ENCODE measurements at places on chromosomes 4 and X.

- no peak for DNase-seq
Observed at GRCh38 chr4:117412661-117413060, 327.3 kb upstream of the TRAM1L1 start.

DNA sequence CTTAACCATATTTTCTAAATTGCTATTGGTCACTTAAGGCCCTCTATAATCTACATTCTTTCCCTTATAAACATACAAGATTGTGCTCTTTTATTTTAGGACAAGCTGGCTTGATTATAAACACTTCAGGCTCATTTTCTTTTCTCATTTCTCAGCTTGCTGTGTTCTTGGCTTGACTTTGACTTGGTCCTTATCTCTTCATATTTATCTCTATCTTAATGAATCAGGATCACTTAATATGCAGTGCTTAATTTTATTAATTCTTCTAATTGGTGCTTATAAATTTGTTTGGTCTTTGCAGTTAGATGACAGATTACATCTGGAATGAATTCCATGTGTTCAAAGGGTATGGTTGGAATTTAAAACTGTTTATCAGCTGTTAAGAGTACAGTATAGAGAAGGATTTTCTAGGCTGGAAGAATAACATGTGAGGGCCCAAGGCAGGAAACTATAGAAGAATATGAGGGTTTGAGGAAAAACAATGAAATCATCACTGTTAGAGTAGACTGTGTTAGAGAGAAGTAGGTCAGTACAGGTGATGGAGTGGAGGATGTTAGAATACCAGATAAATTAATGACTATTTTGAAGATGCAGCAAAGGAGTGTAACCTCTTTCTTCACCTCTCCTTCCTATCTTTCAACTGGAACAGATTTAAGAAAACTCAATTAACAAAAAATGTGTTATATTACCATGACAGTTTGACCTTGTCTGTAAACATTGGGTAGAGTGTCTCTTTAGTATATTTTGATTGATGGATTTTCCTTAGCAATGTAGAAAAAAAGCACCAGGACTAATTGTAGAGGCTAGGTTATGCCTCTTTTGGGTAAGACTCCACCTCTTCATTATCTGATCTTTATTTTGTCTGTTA is 169.6 kb downstream of the RAPGEF2 start:
- DNase-seq, result no peak

GRCh38 chr4:95638920-95639501 is 90.2 kb upstream of the UNC5C start:
- no peak for DNase-seq

DNA sequence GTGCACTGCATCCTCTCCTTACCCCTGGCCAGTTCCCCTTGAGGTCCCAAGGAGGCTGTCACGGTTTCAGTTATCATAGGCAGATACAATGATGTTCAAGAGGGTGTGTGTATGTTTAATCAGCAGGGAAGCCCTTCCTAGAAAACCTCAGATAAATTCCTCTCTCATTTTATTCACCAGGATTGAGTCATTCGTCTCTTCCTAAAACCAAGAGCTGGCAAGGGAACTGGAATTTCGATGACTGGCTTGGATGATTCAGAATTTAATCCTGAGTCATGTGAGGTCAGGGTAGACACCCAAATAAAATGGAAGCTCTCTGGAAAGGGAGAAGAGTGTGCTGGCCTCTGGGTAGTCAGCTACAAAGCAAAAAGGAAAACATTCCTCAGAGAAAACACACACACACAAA is 106.2 kb upstream of the RAPGEF2 start:
- no peak for DNase-seq

DNA sequence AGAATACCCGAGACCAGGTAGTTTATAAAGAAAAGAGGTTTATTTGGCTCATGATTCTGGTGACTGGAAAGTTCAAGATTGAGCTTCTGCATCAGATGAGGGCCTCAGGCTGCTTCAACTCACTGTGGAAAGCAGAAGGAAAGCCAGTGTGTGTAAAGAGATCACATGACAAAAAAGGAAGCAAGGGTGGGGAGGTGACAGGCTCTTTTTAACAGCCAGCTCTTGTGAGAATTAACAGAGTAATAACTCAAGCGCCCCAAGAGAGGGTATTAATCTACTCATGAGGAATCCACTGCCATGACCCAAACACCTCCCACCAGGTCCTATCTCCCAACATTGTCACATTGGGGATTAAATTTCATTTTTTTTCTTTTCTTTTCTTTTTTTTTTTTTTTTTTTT is 6.3 kb upstream of the YIPF6 start:
- no peak for DNase-seq

DNA sequence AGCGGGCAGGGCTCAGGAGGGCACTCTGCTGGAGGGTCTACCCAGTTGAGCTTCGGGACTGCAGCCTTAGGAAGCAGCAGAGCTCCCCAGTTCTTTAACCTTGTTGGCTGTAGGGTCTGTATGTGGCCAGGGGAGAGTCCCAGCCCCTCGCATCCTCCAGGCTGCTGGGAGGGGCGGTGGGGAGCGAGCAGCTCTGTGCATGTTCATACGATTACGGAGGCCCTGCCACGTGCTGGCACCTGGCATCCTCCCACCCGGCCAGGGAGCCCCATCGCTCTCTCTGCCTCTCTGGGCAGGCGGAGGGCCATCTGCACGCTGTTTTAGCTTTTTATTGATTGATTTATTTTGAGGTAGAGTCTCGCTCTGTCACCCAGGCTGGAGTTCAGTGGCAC is 21.2 kb downstream of the NSG1 start:
- no peak for DNase-seq

DNA sequence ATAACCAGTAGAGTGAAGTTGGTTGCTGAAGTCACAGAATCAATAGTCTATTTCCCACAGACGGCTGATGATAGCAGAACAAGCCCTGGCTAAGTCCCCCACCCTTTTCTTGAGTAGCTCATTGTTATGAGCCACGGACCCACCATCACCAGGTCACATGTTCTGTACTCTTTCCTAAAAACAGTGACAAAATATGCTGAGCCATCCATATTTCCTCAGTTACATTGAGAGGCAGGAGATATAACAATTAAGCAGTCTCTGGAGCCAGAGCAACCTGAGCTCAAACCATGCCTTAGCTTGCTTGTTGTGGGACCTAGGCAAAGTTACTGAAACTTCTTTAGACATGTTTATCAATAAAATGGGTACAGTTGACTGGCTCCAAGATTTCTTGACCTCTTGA is 2.9 kb upstream of the CSTF2 start:
- DNase-seq, result no peak

DNA sequence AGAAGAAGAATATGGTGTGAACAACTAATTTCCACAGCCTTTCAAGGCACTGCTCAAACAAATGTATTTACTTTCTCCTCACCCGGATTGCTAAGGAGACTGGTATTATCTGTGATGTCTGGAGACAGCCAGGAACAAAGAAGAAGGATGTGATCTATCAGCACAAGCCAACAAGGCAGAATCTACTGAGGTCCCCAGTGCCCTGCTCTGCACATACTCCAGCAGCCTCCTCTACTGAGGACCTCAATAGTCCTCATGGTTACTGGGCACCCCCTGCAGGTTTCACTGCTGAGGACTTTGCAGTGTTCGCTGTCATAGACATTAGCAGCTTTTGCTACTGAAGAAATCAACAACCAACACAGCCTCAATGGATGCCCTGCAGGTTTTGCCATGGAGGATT is 930.1 kb downstream of the ADGRL3 start:
- no peak for DNase-seq

- DNase-seq, result no peak
Observed at GRCh38 chr4:64617800-64618199, 208.6 kb upstream of the TECRL start.

GRCh38 chr4:141339391-141339790 is 118.7 kb downstream of the ZNF330 start:
- DNase-seq, result no peak
